Peyer's patch (tissue), 4 donors: ENCODE measurements at places on chromosomes 16 and 17.

GRCh38 chr17:39173080-39173479 is 7.1 kb upstream of the ARL5C start:
- DNase-seq: no peak

- peak; percentile 28 for DNase-seq
These were observed 85.0 kb downstream of the SNX29 start for GRCh38 chr16:12061336-12062055.

- no peak for DNase-seq
These were observed 5.8 kb upstream of the MEIOB start for GRCh38 chr16:1877804-1878203.

DNA sequence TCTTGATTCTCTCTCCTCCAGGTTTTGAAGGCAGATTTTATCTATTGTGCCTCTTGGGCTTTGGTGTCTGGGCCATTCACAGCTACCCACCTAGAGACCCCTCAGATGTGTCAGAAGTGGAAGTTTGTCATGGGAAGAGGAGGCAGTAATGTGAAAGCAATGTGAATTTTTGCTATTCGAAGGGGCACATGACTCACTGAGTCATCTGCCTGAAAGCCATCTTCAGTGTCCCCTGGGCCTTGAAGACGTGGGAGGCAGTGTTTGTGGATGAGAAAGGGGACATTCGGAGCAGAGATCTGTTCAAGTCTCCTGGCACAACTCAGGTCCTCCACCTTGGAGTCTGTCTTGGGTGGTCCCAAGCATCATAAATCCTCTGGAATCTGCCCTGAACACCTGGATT is 530.2 kb downstream of the NPIPA7 start:
- DNase-seq: no peak

DNA sequence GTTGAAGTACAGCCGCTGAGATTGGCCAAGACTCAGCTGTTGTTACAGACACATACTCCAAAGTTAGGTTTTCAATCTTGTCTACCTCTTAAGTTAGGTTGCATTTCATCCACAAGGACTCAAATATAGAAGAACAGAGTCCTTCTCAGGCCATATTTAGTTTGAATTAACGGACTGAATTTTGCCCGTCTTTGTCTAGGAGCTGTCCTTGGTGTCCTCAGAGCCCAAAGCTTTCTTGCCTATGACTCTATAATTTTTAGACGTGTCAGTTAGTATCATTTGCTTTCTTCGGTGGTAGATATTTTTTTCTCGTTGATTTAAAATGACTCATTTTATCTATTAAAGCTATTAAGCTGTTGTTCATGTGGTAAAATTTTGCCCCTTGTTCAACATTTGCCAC is 403.2 kb downstream of the HS3ST3B1 start:
- no peak for DNase-seq

DNA sequence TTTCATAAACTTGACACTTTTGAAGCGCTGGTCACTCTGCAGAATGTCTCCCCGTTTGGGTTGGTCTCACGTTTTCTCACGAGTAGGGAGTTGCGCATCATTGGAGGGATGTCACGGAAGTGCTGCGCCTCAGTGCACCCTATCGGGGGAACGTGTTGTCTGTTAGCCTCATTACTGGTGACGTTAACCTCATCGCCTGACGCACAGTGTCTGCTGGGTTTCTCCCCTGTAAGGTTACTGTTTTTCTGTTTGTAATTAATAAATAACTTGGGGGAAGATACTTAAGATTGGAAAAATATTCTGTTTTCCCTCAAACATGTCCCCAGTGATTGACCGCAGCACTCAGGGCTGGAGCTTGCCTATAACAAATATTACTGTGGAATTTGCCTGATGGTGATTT is 26.7 kb downstream of the VAC14 start:
- DNase-seq: no peak

DNA sequence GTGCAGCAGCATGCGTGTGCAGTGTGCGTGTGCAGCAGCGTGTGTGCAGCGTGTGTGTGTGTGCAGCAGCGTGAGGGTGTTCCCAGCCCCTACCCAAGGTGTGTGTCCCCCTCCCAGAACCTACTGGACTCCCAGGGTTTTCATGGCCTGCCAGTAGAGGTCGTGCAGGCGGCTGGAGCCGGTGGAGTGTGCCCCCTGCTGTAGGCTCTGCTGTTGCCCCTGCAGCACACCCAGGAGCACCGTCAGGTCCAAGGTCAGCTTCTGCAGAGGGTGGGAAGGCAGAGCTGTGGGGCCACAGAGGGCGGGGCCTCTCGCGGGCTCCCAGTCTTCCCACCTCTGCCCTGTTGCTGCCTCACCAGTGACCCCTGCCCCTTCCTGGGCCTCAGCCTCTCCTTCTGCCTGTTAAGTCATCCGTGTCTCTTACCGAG is 14.9 kb downstream of the MYBBP1A start:
- no peak for DNase-seq

- DNase-seq: no peak
These were observed 35.8 kb downstream of the ZDHHC7 start for GRCh38 chr16:84975522-84975921.

DNA sequence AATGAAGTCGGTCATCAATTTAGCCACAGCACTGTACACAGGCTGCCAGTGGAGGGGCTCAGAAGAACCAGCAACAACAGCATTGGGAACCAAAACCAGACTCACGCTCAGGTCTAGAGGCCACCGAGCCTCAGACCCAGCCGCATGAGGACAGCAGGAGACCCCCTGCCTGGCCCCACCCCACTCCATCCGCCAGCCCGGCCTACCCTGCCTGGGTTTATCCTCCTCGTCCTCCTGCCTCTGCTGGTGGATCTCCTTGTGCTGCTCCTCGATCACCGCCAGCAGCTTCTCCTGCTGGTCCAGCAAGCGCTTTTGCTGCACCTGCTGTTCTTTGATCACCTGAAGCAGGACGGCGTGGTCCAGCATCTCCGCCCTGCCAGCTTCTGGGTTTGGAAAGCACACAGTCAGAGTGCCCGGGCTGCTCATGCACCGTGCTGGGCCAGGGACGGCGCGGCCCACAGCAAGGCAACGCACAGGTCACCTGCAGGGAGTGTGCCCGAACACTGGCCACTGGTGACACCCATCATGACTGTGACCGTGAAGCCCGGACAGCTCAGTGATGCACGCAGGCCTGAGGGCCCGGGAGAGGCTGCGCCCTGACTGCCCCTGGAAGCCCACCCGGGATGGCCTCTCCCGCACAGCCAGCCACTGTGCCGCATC is 7.7 kb downstream of the NDUFAF8 start:
- DNase-seq: no peak

DNA sequence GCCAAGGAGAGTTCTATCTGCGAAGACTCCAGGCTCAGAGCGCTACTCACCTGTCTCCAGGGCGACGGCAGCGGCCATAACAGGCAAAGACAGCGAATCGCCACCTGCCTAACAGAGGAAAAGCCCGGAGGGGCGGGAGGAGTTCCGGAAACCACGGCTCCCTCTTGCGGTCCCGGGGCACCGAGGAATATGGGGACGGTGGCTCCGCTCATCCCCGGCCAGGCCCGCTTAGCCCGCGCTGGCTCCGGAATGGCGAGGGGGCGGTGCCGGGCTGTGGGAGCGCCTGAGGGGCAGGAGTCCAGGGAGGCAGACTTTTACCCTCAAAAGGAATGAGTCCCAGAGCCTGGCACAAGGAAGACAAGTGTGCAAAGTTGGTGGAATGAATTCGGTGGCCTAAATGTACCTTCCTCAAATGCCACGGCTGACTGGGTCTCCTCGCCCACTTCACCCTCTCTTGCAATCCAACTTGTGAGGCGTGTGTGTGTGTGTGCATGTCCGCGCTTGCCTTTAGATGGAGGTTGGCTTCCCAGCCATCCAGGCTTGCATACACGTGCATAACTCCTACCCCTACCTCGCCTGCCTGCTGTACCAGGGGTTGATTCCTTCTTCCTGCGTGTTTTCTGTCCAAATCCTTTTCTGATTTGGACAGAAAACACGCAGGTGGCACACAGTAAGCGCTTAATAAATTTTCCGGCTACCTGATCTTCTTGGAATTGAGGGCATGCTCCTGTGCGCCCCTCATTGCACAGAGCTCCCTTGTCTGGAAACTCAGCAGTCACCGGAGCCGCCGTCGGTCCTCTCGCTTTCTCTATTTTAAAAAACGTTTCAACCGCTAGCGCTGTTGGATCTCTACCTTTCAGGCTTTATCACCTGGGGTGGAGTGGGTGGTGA is 3.5 kb downstream of the C17orf100 start:
- DNase-seq: peak; percentile 74

DNA sequence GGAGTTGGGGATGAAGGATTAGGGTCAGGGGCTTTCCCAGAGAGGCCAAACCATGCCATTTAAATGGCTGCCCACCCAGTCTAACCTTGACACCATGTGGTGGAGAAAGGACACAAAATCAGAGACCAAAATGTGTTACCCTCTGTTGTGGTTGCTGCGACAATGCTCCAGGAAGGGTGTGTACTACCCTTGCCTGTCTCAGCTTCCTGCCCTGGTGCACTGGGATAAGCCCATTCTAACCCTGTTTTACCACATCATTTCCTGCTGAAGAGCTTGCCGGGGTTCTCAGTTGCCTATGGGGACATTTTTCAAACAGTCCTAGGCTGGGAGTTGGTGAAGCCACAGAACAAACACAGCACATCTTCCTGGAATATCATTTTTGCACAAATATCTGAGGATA is 4.9 kb downstream of the OR4D1 start:
- DNase-seq: peak; percentile 66

DNA sequence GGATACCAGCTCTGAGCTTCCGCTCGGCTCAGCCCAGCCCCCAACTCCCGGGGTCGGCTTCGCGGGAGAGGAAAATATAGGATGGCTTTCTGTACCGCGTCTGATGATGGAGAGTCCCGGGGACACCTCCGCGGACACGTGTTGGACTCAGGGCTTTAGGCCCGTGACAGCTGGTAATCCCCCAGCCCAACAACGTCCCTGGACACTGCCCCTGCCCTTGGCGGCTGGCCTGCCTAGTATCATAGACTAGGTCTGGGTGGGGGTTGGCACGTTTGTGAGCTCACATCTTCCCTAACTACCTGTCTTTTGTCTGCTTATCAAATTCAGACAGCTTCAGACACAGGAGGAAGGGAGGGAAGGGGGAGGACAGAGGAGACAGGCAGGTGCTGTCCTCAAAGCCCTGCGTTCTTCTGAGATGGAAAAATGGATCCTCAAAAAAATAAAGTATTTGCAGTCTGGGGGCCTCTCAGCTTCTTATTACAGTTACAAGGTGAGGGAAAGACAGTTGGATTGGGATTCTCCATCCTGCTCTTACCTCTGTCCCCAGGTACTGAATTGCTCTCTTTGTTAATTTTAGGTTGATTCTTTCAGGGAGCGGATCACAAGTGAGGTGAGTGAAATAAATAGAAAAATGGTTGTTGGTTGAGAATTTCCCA is 698 bp downstream of the PSME3 start:
- no peak for DNase-seq

DNA sequence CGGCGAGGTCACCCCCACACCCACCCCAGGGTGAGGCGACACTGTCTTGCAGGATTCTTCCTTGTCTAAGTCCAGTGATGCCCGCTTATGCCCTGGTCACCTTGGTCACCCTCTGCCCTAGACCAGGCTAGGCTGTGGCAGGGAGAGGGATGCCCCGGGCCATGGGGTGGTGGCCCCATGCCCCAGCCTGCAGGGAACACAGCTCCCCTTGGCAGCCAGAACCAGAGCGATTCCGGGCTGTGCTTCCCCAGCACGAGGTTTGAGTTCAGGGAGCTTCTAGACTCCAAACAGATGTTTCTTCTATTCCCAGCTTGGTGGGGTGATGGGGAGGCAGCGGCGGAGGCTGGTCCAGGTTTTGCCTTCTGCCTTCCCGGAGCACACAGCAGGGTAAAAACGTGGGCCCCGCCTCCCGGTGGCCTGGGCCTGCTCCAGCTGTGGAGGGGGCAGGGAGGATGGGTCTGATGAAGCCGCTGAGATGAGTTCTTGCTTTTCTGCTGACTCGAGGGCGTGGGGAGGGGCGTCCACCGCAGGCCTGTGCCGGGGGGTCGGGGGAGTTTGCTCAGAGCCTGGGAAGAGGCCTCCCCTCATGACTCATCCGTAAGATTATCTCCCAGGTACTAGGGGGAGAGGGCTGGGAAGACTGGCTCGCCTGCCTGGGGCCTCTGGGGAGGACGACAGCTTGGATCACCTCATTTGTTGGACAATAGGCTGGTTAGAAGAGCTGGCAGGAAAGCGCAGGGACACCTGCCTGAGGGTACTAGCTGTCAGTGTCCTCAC is 15.4 kb downstream of the SMTNL2 start:
- no peak for DNase-seq

DNA sequence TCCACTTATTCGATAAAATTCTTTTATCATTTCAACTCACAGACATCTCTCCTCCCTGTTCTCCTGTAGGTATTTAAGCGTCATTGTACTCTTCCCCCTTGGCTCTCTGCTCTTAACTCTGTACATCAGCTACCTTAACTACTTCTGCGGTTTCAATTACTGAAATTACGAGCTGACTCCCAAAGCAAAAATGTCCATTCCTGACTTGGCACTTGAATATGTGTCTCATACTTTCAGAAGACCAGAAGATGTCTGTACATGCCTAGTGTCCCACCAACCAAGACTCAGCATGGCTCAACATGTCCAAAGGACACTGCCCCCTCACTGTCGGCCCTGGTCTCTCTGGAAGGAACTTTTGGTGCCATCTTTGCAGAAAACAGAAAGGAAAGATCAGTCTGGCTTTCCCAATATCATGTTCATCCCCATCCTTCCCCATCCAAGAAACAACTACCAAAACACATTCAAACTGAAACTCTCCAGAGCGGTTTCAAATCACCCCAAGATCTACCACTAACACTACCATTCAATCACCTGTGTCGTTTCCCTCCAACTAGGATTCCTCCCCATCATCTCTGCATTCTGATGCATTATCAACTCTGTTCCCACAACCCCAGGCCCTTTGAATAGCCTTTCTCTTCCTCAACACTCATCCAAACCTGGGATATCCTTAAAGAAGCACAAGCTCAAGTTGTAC is 74.9 kb downstream of the ZFHX3 start:
- DNase-seq: no peak

- DNase-seq: no peak
These were observed 228.8 kb upstream of the AXIN2 start for GRCh38 chr17:65790241-65790640.

GRCh38 chr16:11087691-11088073 is 143.3 kb downstream of the CLEC16A start:
- DNase-seq: no peak

- DNase-seq: no peak
These were observed 10.4 kb upstream of the RUNDC3A start for GRCh38 chr17:44297975-44298374.

DNA sequence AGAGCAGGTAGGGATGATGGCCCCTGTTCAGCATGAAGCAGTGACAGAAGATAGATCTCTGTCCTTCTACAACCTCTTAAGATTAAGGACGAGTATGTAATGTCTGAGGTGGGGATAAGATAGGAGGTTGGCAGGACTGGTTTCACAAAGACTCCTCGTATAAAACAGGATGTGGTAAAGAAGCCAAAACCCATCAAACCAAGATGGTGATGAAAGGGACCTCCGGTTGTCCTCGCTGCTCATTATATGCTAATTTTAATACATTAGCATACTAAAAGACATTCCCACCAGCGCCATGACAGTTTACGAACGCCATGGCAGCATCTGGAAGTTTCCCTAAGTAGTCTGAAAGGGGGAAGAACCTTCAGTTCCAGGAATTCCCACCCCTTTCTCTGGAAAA is 27.3 kb downstream of the MIS12 start:
- no peak for DNase-seq
